NCI-H1048 (cell line): ENCODE measurements at places on chromosomes 11 and 22.

DNA sequence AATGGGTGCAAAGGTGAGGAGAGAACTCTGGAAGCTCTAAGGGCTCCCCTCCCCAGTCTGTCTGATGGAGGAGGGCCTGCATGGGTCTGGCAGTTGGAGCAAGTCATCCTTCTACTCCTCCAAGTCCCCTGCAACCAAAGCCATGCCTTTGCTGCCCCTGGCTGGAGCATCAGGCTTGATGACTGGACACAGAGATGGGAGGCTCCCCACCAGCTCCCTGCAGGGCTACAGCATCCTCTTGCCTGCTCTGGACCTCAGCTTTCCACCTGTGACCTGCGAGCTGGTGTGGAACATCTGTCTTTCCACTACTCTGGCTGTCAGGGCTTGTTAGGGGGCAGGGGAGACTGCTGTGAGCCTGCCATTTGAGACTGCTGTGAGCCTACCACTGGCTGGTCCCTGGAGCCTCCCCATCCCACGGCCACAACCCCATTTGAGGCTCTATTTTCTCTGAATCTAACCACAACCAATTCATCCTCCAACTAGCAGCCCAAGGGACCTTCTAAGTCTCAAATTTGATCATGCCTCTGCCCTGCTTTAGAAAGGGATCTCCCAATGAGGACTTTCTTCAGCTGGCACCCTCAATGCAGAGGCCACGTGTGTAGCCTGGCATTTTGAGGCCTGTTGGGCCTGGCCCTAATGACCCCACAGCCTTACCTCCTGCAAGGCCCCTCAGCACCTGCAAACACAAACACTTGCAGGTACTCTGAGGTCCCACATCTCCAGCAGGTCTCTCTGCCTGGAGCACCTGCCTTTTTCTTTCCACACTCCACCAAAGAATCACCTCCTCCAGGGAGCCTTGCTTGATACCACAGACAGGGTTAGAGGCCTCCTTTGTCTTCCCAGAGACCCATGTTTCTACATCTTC, 9.9 kb downstream of the P2RY6 start:
- no peak for DNase-seq

DNA sequence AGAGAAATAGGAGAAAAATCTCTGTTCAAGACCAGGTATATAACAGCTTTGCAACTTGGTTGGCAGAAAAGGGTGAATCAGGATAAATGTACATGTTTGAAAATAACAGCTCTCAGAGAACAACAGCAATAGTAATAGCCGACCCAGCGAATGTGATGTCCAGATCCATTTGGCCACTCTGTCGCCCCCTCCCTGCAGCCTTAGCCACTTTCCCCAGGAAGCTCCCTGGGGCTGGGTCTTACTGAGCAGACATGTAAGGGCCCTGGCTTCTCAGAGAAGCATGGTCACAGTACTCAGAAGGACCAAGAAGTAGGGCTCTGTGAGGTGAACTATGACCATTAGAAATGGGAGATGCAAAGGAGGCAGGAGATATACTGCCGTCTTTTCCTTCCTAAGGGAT, 154.1 kb upstream of the SNX19 start:
- no peak for DNase-seq

DNA sequence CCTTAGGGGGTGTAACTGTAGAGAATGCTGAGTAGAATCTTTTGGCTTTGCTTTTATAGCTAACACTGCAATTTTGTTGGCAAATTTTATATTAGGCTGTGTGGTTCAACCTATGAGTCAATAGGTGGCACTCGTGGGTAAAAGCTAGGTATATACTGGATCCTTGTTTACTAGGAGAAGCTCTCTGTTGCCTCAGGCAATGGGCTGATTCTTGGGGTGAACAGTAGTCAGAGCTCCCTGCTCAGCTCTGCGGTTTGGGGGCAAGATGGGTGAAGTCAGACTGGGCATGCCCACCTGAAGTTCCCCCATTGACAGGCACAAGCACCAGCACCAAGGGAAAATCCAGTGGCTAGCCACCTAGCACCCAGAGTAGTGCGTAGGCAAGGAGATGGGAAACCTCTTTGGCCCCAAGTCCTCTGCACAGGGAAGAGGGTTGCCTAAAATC, 238.7 kb downstream of the FAM181B start:
- DNase-seq = no peak

- no peak for DNase-seq
Observed at GRCh38 chr11:41714101-41714500, 254.6 kb upstream of the LRRC4C start.

DNA sequence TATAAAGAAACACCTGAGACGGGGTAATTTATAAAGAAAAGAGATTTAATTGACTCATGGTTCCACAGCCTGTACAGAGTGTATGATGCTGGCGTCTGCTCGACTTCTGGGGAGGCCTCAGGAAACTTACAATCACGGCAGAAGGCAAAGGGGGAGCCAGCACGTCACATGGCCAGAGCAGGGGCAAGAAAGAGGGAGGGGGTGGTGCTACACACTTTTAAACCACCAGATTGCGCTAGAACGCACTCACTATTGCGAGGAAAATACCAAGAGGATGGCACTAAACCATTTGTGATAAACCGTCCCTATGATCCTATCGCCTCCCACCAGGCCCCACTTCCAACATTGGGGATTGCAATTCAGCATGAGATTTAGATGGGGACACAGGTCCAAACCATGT, 79.7 kb upstream of the CARD18 start:
- no peak for DNase-seq

GRCh38 chr22:46865052-46865434, 102.6 kb downstream of the TBC1D22A start:
- no peak for DNase-seq

GRCh38 chr22:49767355-49768062, 60.2 kb downstream of the BRD1 start:
- DNase-seq = no peak

DNA sequence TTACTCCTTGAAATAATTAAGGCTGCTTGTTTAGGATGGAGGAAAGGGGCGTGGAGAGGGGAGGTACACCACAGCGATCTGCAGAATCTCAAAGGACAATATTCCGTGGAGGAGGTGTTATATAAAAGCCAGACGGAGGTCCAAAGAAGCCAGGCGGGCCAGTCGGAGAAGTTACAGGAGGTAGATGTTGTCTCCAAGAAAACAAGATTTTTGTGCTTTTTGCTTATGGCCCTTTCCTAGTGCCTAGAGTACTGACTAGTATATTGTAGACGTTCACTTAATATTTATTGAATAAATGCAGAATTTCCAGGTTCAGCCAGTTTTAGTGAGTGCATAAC, 761 bp downstream of the ZDHHC13 start:
- DNase-seq = no peak

DNA sequence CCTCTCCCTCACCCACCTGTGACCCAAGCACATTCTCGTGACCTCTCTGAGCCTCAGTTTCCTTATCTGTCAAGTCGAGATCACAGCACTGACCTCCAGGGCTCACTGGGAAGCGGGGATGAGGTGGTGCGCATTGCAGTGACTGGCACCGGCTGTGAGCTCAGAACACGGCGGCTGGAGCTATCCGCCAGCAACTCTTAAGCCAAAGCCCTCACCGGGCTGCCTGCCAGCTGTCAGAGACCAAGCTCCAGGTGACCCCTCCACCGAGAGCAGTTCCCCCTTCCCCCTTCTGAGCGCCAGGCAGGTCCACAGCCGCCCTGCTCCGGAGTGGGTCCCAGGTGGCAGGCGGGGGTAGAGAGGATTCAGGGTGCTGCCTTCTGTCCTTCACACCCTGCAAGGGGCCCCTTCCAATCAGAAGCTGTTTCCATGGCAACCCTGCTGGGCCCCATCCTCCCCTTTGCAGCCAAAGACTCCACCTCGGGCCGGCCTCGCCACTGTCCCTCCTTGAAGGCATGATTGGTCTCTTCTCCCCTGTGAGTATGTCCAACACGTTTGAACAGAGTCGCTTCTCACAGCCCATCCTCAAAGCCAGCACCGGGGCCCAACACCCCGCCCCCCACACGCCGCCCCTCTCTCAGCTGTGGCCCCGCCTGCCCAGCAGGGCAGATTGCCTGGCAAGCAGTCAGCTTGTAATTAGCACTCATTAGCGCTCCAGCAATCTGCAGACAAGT, 98.7 kb downstream of the WNT7B start:
- no peak for DNase-seq

GRCh38 chr11:14908214-14908880, 16.3 kb upstream of the CYP2R1 start:
- DNase-seq = peak; percentile 18

- DNase-seq = no peak
Observed at GRCh38 chr11:44766112-44766971, 39.6 kb downstream of the TSPAN18 start.

- no peak for DNase-seq
Observed at GRCh38 chr11:61494381-61494961, 14.1 kb upstream of the LRRC10B start.

- no peak for DNase-seq
Observed at GRCh38 chr11:88439356-88439755, 101.8 kb upstream of the CTSC start.

GRCh38 chr11:108131993-108132392, 10.6 kb downstream of the ACAT1 start:
- no peak for DNase-seq

- no peak for DNase-seq
Observed at GRCh38 chr11:118184784-118185579, 8.5 kb upstream of the SCN2B start.

DNA sequence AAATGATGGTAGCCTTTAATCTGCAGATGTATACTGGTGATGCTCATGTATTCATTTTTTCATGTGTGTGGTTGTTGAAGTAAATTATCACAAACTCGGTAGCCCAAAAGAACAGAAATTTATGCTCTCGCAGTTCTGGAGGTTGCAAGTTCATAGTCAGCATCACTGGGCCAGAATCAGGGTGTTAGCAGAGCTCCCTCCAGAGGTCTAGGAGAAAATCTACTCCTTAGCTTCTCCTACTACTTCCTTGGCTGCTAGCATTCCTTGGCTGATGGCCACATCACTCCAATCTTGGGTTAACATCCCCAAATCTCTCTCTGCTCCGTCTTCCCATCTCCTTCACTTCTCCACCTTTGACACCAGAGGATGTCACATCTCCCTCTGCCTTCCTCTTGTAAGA, 45.3 kb upstream of the GALNT18 start:
- DNase-seq = no peak

DNA sequence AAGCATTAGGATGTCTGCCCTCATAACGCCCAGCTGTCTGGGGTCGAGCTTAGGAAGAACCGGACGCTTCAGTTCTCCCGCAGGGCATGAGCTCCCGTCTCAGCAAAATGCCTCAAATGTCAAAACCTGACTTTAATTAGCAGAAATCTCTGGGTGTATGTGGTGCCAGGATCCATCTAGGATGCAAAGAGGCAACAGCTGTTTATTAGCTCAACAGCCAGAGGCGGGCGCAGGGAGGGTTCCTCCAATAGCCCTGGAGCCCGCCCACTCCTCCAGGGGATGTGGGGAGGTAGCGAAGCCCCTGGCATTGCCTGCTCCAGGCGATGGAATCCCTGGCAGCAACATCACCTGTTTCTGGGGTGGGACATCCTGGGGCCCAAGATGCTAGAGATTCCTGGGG, 39.4 kb upstream of the RTL6 start:
- no peak for DNase-seq

- no peak for DNase-seq
Observed at GRCh38 chr22:36911887-36912661, 1.4 kb upstream of the CSF2RB start.

DNA sequence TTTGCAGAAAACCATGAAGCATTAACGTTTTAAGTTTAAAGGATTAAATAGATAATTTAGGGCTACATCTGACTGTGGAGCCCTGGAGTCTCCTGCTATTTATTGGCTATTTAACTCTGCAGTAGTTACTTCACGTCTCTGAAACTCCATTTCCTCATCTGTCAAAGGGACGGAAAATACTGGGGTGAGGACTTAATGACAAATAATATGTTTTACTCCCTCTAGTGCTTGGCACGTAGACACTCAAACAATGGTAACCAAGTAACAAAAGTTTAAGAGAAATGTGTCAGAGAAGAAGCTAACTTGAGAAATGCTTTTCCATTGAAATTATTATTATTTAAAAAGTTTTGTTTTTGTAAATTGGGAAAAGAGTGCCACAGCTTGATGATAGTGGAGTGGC, 130.7 kb upstream of the RCN1 start:
- no peak for DNase-seq

GRCh38 chr22:43798492-43798891, 13.6 kb downstream of the EFCAB6 start:
- no peak for DNase-seq

- no peak for DNase-seq
Observed at GRCh38 chr22:38043151-38044039, 13.8 kb upstream of the PICK1 start.

DNA sequence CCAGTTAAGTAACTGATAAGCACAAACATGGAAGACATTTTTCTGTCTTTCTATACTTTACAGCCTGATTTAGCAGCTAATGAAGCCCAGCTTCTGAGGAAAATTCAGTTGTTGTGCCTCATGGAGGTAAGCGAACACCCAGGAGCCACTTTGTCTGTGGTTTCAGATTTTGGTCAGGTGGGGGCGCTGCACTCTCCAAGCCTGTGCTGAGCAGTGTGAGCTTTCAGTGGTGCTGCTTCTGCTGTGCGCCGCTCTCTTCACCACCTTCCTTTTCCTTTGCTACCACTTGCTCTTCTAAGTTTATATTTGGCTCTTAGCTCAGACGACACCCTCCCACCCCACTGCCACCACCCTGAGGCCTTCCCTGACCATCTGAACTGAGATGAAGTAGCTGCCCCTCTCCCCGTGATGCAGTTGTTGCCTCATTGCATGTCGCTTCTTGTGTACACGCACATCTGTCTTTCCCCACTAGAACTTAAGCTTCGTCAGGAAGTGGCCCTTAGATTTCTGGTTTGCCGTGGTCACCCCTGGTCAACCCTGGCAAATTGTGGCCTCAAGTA, 14.0 kb downstream of the PSMD13 start:
- DNase-seq = peak; percentile 8

DNA sequence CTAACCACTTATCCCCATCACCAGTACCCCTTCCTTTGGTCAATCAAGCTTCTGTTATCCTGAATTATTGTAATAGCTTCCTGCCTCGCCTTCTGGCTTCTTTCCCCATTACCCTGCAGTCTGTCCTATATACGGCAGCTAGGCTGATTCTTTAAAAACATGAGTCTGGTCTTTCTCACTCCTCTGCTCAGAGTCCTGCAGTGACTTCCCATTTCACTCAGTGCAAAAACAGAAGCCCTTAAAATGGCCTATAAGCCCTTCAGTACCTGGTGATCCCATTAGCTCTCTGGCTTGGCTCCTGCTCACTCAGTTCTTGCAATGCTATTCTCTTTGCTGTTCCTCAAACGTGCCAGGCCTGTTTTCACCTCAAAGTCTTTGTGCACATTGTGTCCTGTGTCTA, 58.4 kb downstream of the JRKL start:
- no peak for DNase-seq

DNA sequence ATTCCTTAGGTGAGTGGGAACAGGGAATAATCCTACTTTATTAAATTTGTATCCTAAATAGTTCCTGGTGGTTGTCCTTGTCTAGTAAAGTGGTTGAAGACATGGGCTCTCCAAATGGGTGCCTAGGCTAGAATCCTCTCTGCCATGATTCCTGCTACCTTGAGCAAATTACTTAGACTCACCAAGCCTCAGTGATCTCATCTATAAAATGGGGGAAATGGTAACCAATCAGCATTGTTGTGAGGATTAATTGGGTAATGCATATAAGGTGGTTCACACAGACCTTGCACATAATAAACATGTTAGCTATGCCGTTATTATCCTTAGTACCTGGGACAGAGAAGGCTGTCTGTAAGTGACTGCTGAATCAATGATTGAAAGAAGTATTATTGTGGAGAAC, 109.9 kb downstream of the FAR1 start:
- DNase-seq = no peak
